ENCODE measurements at places on chromosomes 2 and 18. TPM values are rescaled to one million over a fixed set of nuclear protein-coding genes. Genes with fewer than 3 reads are reported as not detected.

PDE1A gene
- 3.3 TPM for total RNA-seq

PRSS56 gene
- not detected for total RNA-seq

IKZF2 gene
- 21.9 TPM for total RNA-seq

ITPRIPL1 gene
- total RNA-seq: 6.1 TPM

PTPRN gene
- total RNA-seq: 30.2 TPM

ADGRF3 gene
- total RNA-seq: 2.0 TPM

NEURL3 gene
- 0.78 TPM for total RNA-seq

ZAP70 gene
- 2.6 TPM for total RNA-seq

All from progenitor cell of endocrine pancreas (in vitro differentiated cells).